Activated CD4-positive, alpha-beta memory T cell treated with anti-CD3 and anti-CD28 coated beads for 36 hours (primary cell): ENCODE measurements at places on chromosomes 7 and 10. TPM values are rescaled to one million over a fixed set of nuclear protein-coding genes. Genes with fewer than 3 reads are reported as not detected.

DNA sequence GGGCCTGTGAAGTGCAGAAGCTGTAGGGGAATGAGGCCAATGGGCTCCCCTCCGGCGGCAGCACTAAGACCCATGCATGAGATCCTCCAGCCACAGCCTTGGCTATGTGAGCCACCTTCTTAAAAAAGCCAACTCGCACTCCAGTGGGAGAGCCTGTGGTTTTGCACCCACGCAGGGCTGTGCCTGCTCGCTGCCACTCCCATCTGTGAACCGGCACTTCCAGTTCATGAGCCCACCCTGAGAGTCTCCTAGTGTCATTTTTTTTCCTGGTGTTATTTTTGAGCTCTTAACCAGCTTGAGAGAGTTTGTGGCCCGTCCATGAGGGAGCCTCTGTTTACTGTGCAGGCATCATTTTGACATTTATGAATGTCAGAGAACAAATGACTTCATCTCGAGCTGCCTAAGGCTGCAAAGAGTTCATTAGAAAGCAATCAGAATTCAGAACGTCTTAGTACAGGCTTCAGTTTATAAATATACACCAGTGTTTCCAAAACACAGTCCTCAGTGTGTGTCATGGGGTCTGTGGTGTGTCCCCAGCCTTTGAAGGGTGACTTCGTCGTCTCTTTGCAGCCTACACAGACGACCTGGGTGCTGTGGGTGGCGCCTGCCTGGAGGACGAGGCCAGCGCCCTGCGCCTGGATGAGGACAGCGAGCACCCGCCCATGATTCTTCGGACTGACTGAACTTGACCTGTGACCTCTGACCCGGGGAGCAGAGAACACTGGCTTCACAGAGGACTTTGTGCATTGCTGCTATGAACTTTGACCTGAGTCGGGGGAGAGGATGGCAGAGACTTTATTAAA is 40.4 kb downstream of the WIPI2 start:
- no peak for DNase-seq

DNA sequence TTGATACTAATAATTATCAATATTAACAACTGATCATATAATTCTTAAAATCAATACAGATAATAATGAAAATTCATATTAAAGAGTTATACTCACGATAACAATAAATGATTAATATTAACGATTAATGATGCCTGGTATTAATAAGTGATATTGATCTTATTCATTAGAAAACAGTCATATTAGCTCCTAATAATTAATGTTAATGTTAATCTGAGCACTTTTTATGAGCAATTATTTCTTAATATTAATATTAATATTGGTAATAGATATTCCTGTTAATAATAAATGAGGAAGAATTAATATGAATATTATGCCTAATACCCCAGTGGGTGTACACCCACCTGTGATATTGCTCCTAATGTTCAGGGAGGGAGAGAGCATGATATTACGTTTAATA is 23.6 kb downstream of the MEIG1 start:
- no peak for DNase-seq

DNA sequence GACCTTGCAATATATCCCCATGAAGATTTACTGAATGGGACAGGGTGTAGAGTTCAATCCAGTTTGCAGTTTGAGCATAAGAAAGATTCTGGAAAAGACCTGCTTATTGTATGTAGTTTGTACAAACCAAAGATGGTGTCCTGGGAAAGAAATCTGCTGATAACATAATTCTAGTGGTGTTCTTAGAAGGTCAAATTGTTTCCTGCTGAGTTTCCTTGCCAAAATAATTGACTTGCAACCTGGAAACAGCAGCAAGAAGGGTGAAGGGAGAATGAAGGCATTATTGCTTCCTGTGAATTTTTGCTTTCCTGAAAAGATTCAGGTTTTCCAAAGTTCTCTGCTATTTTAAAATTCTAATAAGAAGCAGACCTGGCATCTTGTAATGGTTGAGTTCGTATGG is 222.9 kb downstream of the KIF20B start:
- no peak for DNase-seq

DNA sequence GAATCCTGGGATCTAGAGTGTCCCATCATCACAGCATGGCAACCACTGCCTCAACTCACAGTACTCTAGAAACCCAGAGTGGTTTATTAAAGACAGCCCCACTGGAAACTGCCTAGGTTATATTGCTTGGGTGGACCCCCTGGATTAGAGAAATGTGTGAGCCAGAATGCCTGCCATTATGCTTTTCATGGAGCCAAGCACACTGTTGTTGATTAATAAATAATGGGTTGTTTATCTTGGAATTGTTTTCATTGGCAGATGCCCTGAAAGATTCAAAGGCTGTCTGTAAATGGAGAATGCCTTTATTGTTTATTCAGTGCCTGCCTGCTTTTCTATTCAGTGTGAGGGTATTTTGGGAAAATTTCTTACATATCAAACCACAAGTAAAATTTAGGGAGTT is 52.1 kb downstream of the GNAI1 start:
- DNase-seq, result no peak

GRCh38 chr10:125038637-125039036 is 96.7 kb downstream of the ZRANB1 start:
- peak; percentile 14 for DNase-seq

DNA sequence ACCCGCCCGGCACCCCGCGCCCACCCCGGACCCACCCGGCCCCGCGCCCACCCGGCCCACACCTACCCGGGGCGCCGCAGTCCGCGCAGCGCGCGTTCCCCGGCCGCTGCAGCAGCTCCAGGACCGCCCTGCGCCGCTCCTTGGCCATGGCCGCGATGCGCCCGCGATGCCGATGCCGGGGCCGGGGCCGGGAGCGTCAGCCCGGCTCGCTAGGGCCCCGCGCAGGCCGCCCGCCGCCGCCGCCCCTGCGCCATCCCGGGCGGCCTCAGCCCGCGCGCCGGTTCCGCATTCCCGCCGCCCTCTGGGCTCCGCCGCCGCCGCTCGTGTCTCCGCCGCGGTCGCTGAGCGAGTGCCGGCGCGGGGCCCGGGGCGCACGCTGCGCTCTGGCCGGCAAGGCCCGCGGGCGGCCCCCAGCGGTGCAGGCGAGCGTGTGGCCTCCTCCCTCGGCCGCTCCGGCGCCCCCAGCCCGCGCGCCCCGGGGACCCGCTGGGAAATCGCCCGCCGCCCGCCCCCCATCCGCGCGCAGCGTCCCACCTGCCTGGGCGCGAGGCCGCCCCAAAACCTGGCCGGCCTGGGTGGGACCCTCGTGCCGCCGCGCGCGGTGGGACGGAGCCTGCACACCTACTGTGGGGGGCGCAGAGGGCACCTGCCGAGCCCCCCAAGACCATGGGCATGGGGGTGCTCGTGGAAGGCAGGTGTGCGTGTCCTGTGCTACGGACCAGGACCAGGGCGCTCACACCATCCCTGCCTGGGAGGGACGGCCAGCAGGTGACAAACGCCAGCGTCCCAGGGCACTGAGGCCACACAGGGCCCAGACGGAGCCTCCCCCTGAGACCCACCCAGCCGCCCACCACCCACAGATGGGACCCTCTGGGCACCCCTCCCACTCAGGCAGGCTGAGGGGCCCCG is at the start of gene ADAP1:
Gene ADAP1, minus strand, starts transcription at position 351 of the 909 bp plus-strand sequence. Its CDS starts 203 bp downstream, at position 148.
- peak; percentile 62 for DNase-seq

DNA sequence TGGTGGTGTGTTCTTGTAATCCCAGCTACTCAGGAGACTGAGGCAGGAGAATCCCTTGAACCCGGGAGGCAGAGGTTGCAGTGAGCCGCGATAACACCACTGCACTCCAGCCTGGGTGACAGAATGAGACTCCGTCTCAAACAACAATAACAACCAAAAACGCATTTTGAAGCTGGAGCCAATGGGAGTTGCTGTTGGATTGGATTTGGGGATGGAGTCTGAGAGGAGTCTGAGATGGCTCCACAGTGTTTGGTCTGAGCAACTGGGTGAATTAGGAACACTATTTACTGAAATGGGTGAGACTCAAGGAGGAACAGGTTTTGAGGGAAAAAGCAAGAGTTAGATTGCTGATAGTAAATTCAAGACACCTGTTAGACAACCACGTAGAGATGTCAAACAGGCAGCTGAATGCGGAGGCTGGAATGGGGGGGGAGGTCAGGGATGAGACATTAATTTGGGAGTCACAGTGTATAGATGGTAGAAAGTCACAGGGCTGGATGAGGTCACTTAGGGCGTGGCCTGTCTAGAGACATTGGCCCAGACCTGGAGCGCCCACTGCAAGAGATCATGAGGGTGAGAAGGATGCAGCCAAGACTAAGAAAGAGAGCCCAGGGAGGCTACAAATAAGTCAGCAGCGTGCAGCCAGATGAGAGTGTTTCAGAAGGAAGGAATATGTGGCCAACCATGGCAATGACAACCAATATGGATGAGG is 56.4 kb downstream of the CYCS start:
- DNase-seq, result no peak

- peak; percentile 46 for DNase-seq
Observed at GRCh38 chr7:135414850-135415439, 95.0 kb downstream of the CNOT4 start.

- DNase-seq, result no peak
Observed at GRCh38 chr10:69815104-69815503, 13.4 kb downstream of the COL13A1 start.

DNA sequence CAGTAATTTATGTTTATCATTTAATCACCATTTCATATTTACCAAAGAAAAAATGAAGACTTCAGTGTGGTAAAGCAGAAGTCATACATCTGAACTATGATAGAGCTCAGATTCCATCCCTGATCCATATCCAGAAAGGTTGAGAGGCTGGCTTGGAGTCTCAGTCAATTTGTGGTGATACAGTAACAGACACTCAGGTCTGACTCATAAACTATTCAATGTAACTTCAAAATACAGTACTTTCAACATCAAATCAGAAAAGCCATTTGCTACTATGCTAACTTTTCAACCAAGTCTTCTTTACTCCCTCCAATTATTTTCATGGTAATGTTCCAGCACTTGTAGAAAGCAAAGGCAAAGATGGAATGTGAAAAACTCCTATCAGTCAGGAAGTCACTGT is 190.4 kb downstream of the HDAC9 start:
- no peak for DNase-seq

- DNase-seq, result peak; percentile 35
Observed at GRCh38 chr10:114548662-114549061, 109.4 kb downstream of the ABLIM1 start.

DNA sequence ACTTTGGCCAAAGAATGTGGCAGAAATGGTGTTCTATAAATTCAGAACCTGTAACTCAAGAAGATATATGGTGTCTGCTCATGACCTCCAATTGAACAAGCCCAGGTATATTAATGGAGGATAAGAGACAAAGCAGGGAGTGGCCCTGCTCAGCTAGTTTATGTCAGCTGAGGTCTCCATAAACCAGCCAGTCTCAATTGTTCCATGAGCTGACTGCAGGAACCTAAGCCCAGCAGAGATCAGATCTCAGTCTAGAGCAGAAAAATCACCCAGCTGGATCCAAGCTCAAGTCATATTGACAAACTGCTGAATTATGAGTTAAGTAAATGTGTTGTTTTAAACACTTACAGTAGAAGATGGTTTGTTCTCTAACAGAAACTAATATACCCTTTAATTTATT is 105.5 kb upstream of the SGCE start:
- no peak for DNase-seq

DNA sequence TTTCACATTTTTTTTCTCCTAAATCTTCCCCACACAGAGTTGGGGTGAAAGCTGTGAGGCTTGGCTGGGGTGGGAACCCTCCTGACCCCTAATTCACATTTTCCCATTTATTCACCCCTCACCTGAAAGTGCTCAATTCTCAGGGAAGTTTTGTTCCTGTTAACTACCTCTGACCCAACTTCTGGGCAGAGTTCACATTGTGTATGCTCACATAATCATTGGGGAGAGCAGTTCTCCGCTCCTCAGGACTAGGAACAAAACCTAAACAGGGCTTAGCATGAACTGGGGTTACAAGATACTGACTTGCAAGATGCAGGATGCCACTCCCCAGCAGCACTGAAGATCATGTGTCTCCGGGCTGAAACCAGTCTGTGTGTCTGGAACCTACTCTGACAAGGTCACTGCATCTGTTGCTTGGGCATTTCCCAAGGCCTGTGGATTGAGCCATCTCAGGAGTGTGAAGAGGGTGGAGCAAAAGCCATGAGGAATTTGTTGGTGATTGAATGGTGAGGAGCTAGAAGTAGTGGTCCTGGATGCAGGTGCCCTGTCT is 258.1 kb upstream of the IGFBP3 start:
- no peak for DNase-seq

GRCh38 chr10:97454330-97455036 is 8.5 kb downstream of the ZDHHC16 start:
- peak; percentile 42 for DNase-seq

- no peak for DNase-seq
Observed at GRCh38 chr7:41437257-41438196, 265.4 kb downstream of the INHBA start.

DNA sequence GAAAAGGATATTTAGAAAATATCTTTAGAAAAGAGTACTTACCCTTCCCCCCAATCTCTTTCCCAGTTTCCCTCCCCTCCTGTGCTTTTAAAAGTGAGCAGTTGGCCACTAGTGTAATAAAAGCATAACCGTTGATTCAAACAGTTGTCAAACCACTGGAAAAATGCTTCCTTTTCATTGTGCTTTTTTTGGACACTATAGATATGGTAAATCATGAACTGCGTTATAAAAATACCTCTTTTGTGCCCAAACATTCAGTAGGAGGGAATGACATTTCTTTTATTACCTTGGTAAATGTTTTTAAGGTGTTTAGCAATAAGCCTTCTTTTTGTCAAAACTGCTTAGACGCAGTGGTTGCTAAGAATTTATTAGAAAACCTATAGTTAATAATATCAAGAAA is 232.4 kb downstream of the SLC25A13 start:
- DNase-seq, result no peak

Gene CCDC146
- 1.8 TPM for total RNA-seq

Gene LRIT1
- not detected for total RNA-seq

Gene UCN3
- total RNA-seq, result not detected

Gene FXYD4
- total RNA-seq, result not detected

Gene EGR2
- total RNA-seq, result 68.2 TPM

Gene LIPN
- total RNA-seq, result not detected

Gene SLC39A12
- total RNA-seq, result not detected

Gene FGFBP3
- total RNA-seq, result 1.2 TPM
